Right lobe of liver (tissue), 6 donors: ENCODE measurements at places on chromosomes 7 and 10.

DNA sequence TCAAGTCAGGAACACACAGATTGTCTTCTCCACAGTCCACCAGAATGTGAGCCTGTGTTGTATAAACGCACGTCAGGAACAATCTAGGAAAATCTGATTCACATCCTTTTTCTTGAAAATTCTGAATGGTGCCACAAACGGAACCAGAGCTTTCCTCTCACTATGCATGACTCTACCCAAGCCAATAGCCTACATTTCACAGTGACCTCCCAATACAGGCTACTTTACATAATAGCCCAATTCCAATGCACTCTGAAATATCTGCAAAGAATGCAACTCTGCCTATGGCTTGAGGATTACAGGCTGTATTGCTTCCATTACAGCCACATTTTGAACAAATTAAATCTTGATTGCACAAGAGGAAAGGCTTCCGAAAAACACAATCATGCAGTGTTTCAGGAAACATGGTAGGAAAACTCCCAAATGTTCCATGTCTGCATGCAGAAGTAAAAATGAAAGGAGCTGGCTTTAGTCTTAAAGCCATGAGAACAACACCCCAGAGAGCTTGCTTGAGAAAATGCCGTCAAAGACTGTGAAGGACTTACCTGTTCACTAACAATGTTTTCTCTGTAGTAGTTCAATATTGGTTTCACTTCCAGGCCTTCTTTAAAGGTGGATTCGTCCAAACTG, 113.9 kb downstream of the ITGA8 start:
- DNase-seq = no peak

GRCh38 chr7:67771846-67772605, 775.4 kb downstream of the TYW1 start:
- DNase-seq = no peak

- peak; percentile 56 for DNase-seq
These were observed 228.8 kb downstream of the BMPER start for GRCh38 chr7:34133983-34134782.

GRCh38 chr7:130394421-130395195, 14.3 kb downstream of the CPA1 start:
- no peak for DNase-seq

GRCh38 chr10:85979598-85979997, 387.0 kb downstream of the GRID1 start:
- DNase-seq = no peak

GRCh38 chr7:118753479-118753878, 529.0 kb downstream of the ANKRD7 start:
- DNase-seq = no peak

GRCh38 chr10:24988831-24989640, 26.9 kb downstream of the ENKUR start:
- no peak for DNase-seq

GRCh38 chr7:90262438-90262837, 17.5 kb downstream of the CFAP69 start:
- DNase-seq = no peak

DNA sequence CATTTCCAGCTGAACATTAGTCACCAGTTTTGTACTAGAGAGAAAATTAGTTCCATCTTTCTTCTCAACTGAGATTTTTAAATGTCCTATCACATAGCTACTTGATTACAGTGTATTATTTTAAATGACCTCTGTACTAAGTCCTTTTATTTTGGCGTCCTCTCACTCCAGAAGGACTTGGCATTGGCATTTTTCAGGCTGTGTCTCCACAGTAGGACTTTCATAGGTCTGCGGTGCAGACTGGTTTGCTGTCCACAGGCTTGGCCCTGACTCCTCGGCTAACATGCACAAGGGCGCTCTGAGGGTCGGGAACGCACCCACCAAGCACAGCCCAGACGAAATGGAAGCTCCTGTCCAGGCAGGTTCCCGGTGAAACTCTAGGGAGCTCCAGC, 6.5 kb downstream of the PTPRE start:
- no peak for DNase-seq

DNA sequence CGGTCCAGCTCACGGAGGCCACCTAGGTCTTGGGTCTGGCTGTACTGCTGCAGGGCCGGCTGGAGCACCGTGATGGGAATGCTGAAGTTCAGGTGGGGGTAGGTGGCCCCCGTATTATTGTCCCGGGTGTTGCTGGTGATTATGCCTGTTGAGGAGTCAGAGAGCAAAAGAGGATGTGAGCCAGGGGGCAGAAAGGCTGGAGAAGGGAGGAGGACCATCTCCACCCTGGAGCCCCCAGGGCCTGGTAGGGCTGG, 6.6 kb downstream of the TYSND1 start:
- no peak for DNase-seq

DNA sequence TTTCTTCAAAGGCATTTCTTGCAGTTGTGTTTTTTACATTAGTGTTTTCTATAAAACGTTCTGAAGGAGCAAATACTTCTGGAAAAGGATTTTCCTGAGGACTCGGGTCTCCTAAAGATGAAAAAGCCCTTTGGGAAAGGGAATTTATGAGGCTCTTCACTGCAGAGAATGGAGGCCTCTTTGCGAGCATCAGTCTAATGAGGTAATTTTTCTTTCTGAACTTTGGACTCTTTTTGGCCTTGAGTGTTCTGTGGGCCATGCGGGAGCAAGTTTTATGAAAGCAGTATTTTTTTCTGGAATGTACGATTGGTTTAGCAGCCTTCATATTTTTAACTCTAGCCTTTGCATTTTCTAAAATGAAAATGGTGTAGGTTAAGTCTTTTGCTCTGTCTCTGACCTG, 6.4 kb upstream of the ACBD5 start:
- no peak for DNase-seq

DNA sequence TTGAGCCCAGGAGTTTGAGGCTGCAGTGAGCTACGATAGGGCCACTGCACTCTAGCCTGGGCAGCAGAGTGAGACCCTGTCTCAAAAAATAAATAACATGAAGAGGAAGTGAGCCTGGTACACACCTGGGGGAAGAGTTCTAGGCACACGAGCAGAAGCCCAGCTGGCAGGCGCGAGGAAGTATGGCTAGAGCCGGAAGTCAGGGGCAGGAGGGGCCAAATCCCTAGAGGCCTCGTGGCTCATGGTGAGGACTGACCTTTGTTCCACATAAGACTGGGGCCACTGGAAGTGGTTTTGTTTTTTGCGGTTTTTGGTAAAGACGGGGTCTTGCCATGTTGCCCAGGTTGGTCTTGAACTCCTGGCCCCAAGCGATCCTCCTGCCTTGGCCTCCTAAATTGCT, 117.6 kb downstream of the HIP1 start:
- DNase-seq = no peak

GRCh38 chr7:31373337-31374289, 33.1 kb upstream of the NEUROD6 start:
- DNase-seq = peak; percentile 62

- no peak for DNase-seq
These were observed 46.5 kb downstream of the MCU start for GRCh38 chr10:72738486-72738885.

- no peak for DNase-seq
These were observed 66.6 kb upstream of the ANTXRL start for GRCh38 chr10:46220187-46220586.

- DNase-seq = peak; percentile 9
These were observed 12.6 kb downstream of the IQCE start for GRCh38 chr7:2571409-2571808.

DNA sequence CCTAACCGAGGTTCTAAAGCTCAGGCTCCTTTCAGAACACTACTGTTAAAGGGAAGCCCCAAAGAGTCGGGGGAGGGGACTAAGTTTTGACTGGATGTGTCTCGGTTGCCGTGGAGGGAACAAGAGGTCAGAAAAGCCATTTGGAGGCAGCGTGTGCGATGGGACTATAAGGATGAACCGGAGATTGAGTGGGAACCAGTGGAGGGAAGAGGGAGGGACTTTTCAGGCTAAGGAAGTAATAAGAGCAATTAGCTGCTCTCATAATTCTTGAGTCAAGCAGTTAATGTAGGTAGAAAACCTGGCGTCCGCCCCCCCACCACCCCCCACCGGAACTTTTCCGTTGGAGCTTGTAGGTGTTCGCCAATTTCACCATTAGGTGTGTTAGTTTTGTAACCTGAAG, 491 bp upstream of the AKAP9 start:
- DNase-seq = peak; percentile 46

DNA sequence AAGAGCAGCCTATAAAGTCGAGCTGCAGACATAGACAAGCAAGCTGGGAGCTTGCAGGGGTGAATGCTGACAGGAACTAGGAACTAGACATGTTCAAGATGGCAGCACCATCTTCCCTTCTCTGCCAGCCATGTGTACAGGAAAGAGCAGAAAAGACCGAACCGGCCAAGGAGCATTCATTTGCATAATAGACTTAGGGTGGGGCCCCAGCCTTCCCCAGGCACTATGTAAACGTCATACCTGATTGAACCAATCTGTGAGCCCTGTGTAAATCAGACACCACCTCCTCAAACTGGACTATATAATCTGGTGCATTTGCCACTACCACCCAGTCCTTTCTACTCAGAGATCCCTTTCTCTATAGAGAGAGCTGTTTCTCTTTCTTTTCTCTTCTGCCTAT, 106.9 kb upstream of the FAM3C start:
- no peak for DNase-seq
